Activated CD8-positive, alpha-beta T cell treated with anti-CD3 and anti-CD28 coated beads, Interleukin-2, amount 10 ng/mL, durations not matched to agents 7 days and 5 days (primary cell): ENCODE measurements at places on chromosomes 3 and 15. TPM values are rescaled to one million over a fixed set of nuclear protein-coding genes. Genes with fewer than 3 reads are reported as not detected.

- no peak for DNase-seq
- H3K4me1 ChIP-seq = no peaks in the 10 kb centered on the region
- no peak overlapping the region for H3K27ac ChIP-seq
Measured at GRCh38 chr3:99407257-99407656, 231.1 kb upstream of the COL8A1 start.

- H3K27ac ChIP-seq = no peak overlapping the region
- DNase-seq = no peak
- H3K36me3 ChIP-seq = no peaks in the 10 kb centered on the region
- H3K4me3 ChIP-seq = no peak overlapping the region
Measured at GRCh38 chr3:60399861-60400845, 851.1 kb downstream of the FHIT start.

DNA sequence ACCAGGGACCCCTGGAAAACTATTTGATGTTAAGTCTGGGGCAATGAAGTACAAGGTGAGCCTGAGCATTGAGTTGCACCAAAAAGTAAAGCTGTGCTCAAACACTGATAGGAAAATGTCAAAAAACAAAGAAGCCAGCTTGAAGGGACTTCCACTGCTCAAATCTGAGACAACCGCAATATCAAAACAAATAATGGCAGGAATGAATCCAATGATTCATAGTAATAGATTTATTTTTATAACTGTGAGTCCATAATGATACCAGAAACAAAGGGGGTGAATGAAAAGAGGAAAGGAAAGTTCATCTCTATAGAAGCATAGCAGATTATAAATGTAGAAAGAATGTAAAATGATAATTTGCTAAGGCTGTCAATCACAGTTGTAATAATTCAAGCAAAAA is 237.3 kb upstream of the ZBTB20 start:
- DNase-seq = no peak
- no peaks in the 10 kb centered on the region for H3K4me1 ChIP-seq
- H3K27me3 ChIP-seq = peaks cover under 1% of the 10 kb centered on the region

GRCh38 chr3:15044326-15044725 is 20.8 kb downstream of the MRPS25 start:
- H3K4me1 ChIP-seq = peaks cover 6% of the 10 kb centered on the region
- no peaks in the 10 kb centered on the region for H3K27me3 ChIP-seq
- DNase-seq = no peak
- peak overlapping the region; percentile 43 for H3K27ac ChIP-seq
- peaks cover 74% of the 10 kb centered on the region for H3K36me3 ChIP-seq

DNA sequence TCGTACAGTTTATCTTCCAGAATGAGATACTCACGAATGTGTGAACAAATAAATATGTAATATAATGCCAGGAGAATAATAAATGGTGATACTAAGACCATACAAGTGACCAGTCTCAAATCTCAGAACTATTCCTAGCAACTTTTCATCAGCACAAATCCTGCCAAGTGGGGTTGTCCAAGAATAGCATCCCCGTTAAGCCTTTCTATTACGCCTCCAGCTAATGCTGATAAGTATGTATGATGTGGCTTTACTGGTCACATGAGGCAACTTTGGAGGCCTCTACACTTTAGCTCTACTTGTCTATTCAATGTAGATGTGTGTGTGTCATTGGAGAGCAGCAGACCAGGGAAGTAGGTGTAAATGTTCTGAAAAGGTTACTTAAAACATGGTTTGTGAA is 129.5 kb downstream of the KCNMB2 start:
- no peak overlapping the region for H3K4me3 ChIP-seq
- H3K36me3 ChIP-seq = no peaks in the 10 kb centered on the region
- no peaks in the 10 kb centered on the region for H3K27me3 ChIP-seq
- H3K4me1 ChIP-seq = peaks cover 12% of the 10 kb centered on the region

DNA sequence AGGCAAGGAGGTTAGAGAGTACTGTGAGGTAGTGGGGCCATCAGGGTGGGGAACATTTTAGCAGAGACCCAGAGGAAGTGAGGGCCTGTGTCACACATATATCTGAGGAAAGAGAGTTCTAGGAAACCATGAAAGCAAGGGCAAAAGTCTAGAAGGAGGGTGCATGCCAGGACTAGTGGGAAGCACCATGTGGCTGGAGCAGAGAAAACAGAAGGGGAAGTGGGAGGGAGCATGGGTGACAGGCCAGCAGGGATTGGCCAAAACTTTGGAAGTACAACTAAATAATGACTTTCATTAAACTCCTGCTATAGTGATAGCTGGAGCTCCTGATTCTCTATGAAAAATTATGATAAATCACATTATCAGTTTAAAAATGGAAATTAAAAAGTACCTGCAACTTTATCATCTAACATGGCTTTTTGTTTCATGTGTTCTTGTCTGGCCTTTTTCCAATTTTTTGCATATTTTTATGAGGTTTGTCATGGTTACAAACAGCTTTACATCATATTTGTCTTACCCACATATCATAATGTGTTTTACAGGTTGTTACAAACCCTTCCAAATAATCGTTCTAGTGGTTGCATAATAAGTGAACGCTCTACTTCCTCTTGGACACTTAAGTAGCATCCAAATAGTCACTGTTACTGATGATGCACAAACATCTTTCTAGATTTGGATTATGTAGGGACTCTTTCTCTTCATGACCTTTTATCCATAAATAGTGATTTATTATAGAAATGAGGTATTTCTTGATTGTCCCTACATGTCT is 168.3 kb downstream of the NEK10 start:
- no peaks in the 10 kb centered on the region for H3K4me1 ChIP-seq
- H3K4me3 ChIP-seq = no peak overlapping the region
- no peak for DNase-seq
- no peaks in the 10 kb centered on the region for H3K36me3 ChIP-seq
- no peak overlapping the region for H3K27ac ChIP-seq
- H3K27me3 ChIP-seq = no peaks in the 10 kb centered on the region

GRCh38 chr3:23685541-23686258 is 120.1 kb upstream of the UBE2E1 start:
- no peak overlapping the region for H3K4me3 ChIP-seq
- H3K36me3 ChIP-seq = no peaks in the 10 kb centered on the region
- H3K27me3 ChIP-seq = no peaks in the 10 kb centered on the region
- peaks cover 1% of the 10 kb centered on the region for H3K4me1 ChIP-seq
- H3K27ac ChIP-seq = no peak overlapping the region
- DNase-seq = no peak

GRCh38 chr3:110687138-110687537 is 384.5 kb upstream of the NECTIN3 start:
- no peaks in the 10 kb centered on the region for H3K4me1 ChIP-seq
- peaks cover 1% of the 10 kb centered on the region for H3K27me3 ChIP-seq
- H3K36me3 ChIP-seq = no peaks in the 10 kb centered on the region
- no peak overlapping the region for H3K4me3 ChIP-seq
- DNase-seq = no peak

DNA sequence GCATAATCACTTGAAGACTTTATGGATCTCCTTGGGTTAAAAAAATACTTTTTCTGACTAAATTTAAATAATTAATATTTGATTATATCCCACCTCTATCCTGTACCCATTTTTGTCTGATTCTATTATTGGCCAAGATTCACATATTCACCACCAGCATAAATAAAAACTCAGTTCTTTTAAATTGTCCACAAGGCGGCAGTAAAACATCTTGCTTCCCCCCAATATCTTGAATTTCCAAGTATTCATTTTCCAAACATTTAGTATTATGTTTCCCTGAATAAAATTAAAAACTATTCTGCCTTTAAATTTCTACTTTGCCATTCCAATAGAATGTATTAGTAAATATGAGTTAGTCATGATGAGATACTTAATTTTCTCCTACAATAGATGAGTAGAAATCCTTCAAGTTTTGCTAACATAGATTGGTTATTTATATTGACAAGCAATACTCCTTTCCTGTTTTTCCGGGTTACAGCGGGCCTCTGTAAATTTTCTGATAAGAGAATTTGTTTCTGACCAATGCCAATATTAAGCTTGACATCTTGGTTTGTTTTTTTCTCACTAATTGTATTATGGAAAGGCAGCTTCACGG is 218.7 kb upstream of the MDFIC2 start:
- peaks cover 2% of the 10 kb centered on the region for H3K27me3 ChIP-seq
- DNase-seq = no peak
- no peak overlapping the region for H3K4me3 ChIP-seq

DNA sequence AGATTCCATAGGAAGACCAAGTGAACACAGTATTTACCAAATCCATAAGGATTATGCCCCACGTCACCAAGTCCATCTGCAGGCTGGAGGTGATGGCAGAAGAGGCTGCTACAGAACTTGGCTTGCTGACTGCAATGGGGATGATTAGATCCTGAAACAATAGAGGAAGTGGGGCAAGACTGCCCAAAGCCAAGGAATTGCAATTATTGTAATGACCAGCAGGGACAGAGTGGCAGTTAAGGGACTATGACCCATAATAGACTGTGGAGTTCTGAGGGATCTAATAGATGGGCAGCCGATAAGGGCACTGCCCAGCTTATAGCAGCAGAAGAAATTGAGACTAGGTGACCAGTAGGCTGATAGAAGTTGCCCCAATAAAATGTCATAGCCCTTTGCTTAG is 108.4 kb downstream of the MINAR1 start:
- H3K4me3 ChIP-seq = no peak overlapping the region
- no peak overlapping the region for H3K27ac ChIP-seq

GRCh38 chr15:64837502-64837901 is 4.2 kb upstream of the PLEKHO2 start:
- H3K36me3 ChIP-seq = peaks cover 7% of the 10 kb centered on the region
- peaks cover 56% of the 10 kb centered on the region for H3K4me1 ChIP-seq
- H3K4me3 ChIP-seq = peak overlapping the region; percentile 32

GRCh38 chr15:82870727-82871320 is 61.4 kb downstream of the WHAMM start:
- no peak for DNase-seq
- H3K4me3 ChIP-seq = no peak overlapping the region
- H3K4me1 ChIP-seq = no peaks in the 10 kb centered on the region
- H3K27ac ChIP-seq = no peak overlapping the region
- no peaks in the 10 kb centered on the region for H3K36me3 ChIP-seq
- peaks cover 3% of the 10 kb centered on the region for H3K27me3 ChIP-seq

GRCh38 chr3:97680696-97681095 is 83.9 kb upstream of the ARL6 start:
- DNase-seq = no peak
- H3K27ac ChIP-seq = no peak overlapping the region
- H3K27me3 ChIP-seq = peaks cover 3% of the 10 kb centered on the region
- H3K4me1 ChIP-seq = no peaks in the 10 kb centered on the region
- H3K4me3 ChIP-seq = no peak overlapping the region
- H3K36me3 ChIP-seq = no peaks in the 10 kb centered on the region

- H3K36me3 ChIP-seq = peaks cover 58% of the 10 kb centered on the region
- no peak for DNase-seq
- peak overlapping the region; percentile 1 for H3K27ac ChIP-seq
- no peaks in the 10 kb centered on the region for H3K27me3 ChIP-seq
- peaks cover 89% of the 10 kb centered on the region for H3K4me1 ChIP-seq
- H3K4me3 ChIP-seq = no peak overlapping the region
Measured at GRCh38 chr3:172585954-172586353, 62.7 kb upstream of the TNFSF10 start.

DNA sequence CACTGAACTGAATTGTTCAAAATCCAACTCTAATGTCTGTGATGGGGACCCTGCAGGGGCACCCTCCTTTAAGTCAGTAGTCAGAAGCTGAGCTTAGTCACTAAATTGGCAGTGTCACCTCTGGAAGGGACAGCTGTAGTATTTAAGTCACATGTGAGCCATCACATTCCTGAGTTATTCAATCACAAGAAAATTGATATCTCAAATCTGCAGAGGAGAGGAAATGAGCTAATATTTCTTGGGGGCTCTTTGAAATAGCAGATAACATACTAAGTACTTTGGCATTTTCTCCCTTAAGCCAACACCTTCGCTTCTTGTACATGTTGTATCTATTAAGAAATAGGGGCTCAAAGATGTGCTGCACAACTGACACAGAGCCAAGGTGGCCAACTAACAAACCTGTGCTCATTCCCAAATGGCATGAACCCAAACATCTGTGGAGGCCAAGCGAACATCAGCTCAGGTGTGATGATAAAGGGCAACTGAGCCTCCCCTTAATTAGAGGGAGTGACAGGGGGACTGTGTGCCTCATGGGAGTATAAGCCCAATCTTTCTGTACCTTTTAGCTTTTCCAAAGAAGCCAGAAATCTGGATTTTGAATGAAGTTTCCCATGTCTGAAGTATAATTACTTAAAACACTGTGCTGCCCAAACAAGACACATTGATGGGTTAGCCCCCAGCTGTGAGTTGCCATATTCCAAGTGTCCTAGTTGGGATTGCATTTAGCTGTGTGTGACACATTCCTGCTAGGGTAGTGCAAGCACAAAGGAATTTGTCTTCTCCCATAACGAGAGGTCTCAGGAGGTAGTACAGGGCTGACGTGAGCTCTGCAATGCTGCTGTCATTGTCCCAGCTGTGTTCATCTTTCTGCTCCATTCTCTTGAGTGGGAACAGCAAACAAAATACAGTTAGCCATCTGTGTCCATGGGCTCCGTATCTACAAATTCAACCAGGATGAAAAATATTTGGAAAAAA is 63.3 kb downstream of the ABHD5 start:
- H3K27me3 ChIP-seq = peaks cover 3% of the 10 kb centered on the region
- no peak for DNase-seq
- no peaks in the 10 kb centered on the region for H3K36me3 ChIP-seq

DNA sequence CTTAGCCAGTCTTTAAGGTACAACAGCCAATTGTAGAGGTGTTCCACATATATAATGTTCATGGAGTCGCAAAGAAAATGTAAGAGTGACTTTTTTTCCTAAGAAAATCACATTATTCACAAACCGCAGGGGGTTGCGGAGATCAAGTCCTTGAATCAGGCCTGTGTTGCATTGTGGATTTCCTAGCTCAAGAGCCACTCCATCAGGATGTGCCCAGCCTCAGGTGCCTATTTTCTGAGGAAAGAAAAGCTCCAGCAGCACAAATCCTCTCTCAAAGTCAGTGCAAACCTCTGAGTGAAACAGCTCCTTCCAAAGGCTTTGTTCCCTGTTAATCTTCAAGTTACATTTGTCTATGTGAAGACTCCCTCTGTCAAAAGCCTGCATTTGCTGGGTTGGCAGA is 349.4 kb downstream of the CLSTN2 start:
- no peaks in the 10 kb centered on the region for H3K36me3 ChIP-seq
- no peak for DNase-seq
- no peak overlapping the region for H3K27ac ChIP-seq

DNA sequence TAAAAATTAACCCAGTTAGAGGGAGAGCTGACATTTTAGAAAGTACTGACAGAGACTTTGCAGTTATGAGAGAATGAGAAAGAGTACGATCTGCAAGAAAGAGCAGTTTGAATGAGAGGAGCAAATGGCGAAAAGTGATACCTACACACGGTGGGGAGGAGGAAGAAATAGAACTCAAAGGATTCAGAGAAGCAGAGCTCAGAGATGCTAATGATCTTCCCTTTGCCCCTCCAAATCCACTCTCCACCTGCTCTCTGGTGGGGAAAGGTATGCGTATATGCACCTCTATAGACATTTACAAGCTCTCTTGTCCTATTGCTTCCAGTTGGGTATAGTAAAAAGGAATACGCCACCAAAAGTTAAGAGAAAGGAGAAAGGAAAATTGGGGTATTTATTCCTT is 123.3 kb upstream of the TTC14 start:
- no peak overlapping the region for H3K27ac ChIP-seq
- no peak overlapping the region for H3K4me3 ChIP-seq
- no peak for DNase-seq
- H3K27me3 ChIP-seq = no peaks in the 10 kb centered on the region
- H3K4me1 ChIP-seq = no peaks in the 10 kb centered on the region

GHSR gene
- not detected for total RNA-seq

LRRC31 gene
- total RNA-seq = not detected

DCLK3 gene
- total RNA-seq = not detected

CLRN1 gene
- total RNA-seq = not detected

MAGI1 gene
- total RNA-seq = not detected

KY gene
- not detected for total RNA-seq

XIRP1 gene
- total RNA-seq = not detected

C3orf22 gene
- not detected for total RNA-seq

CCR8 gene
- total RNA-seq = 0.94 TPM

COL6A6 gene
- not detected for total RNA-seq
